Activated effector memory CD4-positive, alpha-beta T cell treated with Interleukin-2 at 50 U/mL for 16 hours (primary cell): ENCODE measurements at places on chromosomes 11 and 22.

DNA sequence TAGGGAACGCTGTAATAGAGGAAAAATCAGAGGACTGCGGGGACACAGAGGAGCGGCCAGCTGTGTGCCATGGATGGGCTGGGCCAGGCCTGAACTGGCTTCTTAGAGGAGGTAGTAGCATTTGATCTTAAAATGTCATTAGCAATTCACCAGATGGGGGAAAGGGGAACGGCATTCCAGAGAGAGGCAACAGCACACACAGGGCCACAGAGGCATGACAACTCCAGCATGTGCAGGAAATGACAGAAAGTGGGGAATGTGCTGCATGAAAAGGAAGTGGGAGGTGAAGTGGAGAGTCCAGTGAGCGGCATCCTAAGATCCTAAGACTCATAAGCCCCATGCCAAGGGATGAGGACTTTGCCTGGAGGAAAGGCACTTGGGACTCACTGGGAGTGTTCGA lies 69.0 kb downstream of the UBASH3B start:
- DNase-seq, result no peak

GRCh38 chr22:40635940-40636379 lies 559 bp downstream of the MRTFA start:
- DNase-seq, result no peak

GRCh38 chr11:36743039-36743438 lies 145.0 kb upstream of the RAG2 start:
- no peak for DNase-seq

DNA sequence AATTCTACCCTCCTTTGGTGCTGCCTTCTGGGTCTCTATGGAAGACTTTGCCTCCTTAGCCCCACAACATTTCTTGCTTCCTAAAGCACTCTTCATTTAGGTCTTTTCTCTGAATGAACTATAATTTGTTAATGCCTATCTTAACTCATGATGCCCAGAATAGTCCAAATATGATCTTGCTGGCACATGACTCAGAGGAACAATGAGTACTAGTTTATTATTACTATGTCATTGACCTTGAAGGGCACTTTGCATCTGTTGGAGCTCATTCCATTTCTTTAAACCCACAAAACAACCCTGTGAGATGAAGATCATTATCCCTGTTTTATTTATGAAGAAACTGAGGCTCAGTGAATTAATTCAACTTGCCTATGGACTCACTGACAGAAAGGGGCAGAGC lies 320.2 kb upstream of the PLET1 start:
- no peak for DNase-seq

DNA sequence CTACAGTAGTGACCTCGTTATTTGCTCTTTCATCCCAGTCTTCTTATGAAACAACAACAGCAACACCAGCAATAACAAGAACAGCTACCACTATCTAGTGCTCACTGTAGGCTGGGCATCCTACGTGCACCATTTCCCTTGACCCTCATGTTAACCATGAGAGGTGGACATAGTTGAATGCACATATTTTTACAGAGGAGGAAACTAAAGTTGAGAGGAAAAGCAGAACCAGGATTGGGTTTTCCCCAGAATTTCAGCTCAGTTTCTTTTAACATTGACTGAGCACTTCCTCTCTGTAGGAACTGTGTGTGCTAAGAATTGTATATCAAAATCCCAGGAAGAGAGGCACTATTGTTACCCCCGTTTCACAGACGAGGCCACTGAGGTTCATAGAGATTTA lies 39.4 kb upstream of the TSPAN18 start:
- DNase-seq, result no peak

- DNase-seq, result no peak
Measured at GRCh38 chr11:63505857-63506528, at the start of gene LGALS12. LGALS12 (plus strand) TSS chr11:63506084; CDS start chr11:63506459, 375 bp downstream.

GRCh38 chr11:120267319-120267718 lies 27.4 kb downstream of the POU2F3 start:
- DNase-seq, result no peak

DNA sequence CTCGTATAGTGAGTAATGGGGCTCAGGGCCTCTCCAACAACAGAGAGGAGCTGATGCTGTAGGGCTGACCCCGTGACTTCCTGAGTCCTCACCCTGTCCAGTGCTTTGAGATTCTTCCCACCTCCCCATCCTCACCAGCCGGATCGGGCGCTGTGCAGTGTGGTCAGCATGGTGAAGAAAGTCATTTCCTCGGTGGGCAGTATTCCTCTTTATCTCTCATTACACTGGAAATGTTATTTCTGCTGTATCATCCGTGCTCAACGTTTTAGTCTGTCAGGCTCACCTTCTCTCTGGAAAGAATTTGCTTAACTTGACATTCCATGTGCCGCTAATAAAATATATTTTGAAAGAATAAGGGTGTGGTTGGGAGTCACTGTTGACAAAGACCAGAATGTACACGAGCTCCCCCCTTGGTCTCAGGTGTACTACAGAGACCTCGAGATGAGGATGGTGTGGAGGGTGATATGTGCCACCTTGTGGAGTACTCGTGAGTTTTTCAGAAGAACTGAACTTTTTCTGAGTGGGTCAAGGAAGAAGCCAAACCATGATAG lies 25.7 kb upstream of the SCGB1A1 start:
- no peak for DNase-seq

- DNase-seq, result no peak
Measured at GRCh38 chr11:71476926-71477640, 24.1 kb downstream of the NADSYN1 start.

DNA sequence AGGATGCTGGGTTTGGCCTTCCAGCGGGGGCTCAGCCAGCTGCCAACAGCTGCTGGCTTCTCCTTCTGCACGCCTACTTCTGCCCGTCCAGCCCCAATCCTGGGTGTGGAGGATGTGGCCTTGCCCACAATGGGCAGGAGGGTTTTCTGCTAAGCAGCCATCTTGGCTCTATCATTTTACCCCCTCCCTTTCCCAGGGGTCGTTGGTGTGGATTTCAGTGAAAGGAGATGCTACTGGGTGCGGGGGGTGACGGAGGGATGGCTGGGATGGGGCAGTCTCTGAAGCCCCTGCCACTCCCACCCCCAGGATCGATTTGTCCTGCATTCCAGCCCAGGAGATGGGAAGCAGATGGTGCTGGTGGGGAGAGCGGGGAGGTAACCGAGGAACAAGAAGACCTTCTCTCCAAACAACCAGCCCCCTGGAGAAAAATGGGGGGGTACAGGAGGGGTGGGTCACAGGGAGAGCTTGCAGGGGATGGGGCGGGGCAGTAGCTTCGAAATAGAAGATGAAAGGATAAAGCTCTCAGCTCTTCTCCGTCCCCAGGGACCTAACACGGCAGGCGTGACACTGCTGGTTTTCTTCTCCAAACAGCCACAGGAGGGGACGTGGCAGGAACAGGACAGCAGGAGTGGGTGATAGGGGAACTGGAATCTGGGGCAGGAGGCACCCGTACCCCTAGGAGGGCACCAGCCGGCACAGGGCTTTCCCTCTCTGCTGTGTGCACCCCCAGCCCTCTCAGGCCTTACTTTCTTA lies 68.9 kb downstream of the NECTIN1 start:
- no peak for DNase-seq

GRCh38 chr22:41425660-41426365 lies 20.8 kb downstream of the TOB2 start:
- no peak for DNase-seq

GRCh38 chr11:23151819-23152218 lies 291.5 kb upstream of the CCDC179 start:
- no peak for DNase-seq

DNA sequence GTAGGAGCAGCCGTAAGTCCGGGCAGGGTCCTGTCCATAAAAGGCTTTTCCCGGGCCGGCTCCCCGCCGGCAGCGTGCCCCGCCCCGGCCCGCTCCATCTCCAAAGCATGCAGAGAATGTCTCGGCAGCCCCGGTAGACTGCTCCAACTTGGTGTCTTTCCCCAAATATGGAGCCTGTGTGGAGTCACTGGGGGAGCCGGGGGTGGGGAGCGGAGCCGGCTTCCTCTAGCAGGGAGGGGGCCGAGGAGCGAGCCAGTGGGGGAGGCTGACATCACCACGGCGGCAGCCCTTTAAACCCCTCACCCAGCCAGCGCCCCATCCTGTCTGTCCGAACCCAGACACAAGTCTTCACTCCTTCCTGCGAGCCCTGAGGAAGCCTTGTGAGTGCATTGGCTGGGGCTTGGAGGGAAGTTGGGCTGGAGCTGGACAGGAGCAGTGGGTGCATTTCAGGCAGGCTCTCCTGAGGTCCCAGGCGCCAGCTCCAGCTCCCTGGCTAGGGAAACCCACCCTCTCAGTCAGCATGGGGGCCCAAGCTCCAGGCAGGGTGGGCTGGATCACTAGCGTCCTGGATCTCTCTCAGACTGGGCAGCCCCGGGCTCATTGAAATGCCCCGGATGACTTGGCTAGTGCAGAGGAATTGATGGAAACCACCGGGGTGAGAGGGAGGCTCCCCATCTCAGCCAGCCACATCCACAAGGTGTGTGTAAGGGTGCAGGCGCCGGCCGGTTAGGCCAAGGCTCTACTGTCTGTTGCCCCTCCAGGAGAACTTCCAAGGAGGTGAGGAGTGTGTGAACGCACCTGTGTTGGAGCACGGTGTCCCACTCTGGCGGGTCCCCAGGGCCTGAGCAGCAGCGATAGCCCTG lies at the start of gene TAGLN:
TAGLN (plus strand) TSS at position 318 of the 863 bp plus-strand sequence. CDS start 3,644 bp downstream, outside the sequence.
- no peak for DNase-seq

DNA sequence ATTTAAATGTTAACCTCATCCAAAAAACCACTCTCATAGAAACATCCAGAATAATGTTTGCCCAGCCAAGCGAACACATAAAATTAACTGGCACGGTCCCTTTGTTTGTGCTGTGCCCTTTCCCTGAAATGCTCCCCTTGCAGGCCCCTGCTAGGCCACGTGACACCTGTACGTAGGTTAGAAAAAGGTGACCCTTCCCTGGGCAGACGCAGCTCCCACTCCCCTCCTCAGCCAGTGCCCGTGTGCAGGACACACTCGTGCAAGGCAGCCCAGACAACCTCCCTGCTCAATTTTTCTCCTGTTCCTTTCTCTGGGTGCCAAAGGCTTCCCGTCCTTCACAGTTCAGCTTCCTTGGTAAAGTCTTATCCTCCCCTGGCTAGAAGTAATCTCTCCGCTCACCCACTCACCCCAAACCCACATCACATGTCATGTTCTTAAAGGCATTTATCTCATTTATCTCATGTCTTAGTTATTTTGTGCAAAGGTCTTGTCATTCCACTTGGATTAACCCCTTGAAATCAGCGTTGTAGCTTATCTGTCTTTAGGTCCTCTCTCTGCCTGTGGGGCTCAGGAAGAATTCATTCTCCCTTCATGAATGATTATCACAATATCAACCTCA lies 20.7 kb downstream of the FAM83F start:
- DNase-seq, result no peak

- DNase-seq, result no peak
Measured at GRCh38 chr11:18203723-18204122, 31.1 kb downstream of the MRGPRX4 start.

GRCh38 chr11:66184728-66185127 lies 83.7 kb upstream of the RAB1B start:
- no peak for DNase-seq

DNA sequence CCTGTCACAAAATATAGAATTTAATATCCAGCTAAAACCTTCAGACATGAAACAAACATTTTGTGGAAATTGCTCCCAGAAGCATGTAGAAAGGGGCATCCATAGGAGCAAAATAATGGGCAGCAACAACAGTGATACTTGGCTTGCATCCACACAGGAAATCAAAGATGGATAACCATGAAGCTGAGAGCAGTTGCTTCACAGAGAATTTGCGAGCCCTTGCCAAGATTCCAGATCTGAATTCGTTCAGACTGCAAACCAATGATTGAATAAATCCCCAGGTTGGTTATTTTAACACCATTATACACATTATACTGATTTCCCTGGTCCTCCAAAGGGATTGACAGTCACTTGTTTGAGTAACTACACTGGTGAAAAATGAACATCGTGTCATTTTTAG lies 15.6 kb upstream of the OR51L1 start:
- DNase-seq, result no peak

- DNase-seq, result no peak
Measured at GRCh38 chr11:72452495-72452894, 18.2 kb upstream of the CLPB start.

- DNase-seq, result no peak
Measured at GRCh38 chr22:39289533-39289932, 29.9 kb downstream of the RPL3 start.

DNA sequence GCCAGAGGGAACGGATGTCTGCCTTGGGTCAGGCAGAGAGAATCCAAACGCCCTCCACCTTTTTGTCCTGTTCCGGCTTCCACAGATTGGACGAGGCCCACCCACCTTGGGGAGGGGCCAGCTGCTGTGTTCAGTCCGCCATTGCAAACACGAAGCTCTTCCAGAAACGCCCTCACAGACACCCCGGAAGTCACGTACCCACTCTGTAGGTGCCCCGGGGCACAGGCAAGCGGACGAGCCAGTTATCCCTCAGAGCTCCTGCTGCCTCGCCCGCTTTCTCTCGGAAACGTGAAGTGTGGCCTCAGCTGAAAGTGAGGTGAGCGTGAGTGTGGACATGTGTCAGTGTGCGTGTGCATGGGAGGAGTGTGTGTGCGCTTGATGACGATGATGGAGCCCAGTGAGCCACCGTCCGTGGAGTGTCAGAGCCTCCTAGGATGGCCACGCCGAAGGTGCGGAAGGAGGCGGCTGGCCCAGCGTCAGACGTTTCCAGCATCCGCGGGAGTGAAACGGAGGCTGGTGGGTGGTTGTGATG lies 869.2 kb downstream of the TBC1D22A start:
- no peak for DNase-seq

DNA sequence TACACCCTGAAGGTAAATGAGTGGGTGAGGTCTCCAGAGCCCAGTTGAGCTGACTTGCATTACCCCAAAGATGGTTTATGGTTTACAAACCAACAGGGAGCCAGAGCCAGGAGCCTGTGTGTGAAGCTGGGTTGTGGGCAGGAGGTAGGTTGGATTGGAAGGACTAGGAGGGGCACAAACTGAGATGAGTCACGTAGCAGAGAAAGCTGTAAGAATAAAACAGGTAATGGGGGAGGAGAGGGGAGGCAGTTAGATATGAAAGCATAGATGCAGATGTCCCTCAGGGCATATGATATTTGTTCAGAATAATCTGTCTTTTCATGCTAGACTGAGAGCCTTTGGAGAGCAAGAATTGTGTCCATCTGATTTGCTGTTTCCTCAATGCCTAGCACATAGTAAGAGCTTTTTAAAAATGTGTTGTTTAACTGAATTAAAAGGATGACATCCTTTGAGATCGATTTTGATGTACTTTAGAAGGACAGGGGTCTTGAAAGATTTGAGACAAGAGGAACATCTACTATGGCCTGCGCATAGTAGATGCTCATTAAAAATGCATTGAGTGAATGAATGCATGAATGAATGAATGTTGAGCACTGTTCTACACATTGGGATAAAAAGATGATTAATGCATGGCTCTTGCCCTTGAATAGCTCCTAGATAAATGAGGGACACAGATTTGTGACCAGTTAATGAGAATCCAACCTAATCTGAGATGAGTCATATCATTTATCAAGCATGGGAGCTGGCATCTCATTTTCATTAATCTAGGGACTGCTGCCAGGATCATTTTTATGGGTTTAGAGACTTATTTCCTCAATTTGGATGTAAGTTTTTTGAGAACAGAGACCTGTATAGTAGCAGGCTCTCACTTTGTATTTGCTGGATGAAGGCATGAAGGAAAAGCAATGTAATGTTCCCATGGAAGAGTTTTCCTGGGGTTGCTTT lies 175.8 kb upstream of the BDNF start:
- no peak for DNase-seq

- no peak for DNase-seq
Measured at GRCh38 chr11:40100162-40100553, 1359.3 kb downstream of the LRRC4C start.

- DNase-seq, result no peak
Measured at GRCh38 chr11:10325277-10326011, 20.6 kb downstream of the ADM start.

GRCh38 chr11:83682611-83682973 lies 396.4 kb upstream of the CCDC90B start:
- no peak for DNase-seq
